Glomerular endothelial cell (primary cell): ENCODE measurements at places on chromosomes 6 and 20. TPM values are rescaled to one million over a fixed set of nuclear protein-coding genes. Genes with fewer than 3 reads are reported as not detected.

GRCh38 chr6:155157101-155157500 is 106.7 kb upstream of the CLDN20 start:
- no peak for DNase-seq

DNA sequence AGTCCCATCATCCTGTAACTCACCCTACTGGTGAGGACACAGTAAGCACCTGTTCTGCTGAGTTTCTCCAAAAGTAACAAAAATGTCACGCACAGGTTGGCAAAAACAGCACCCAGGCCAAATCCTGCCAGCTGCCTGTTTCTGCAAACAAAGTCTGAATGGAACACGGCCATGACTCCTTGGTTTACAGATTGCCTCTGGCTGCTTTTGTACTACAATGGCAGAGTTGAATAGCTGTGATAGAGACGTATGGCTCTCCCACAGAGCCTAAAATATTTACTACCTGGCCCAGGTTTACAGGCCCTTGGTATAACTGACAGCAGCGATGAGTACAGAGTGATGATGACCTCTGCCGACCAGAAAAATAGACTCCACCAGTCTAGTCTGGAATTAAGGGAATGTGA is 52.6 kb downstream of the CNKSR3 start:
- DNase-seq, result no peak

GRCh38 chr20:1173698-1174097 is 11.1 kb downstream of the TMEM74B start:
- DNase-seq, result no peak

DNA sequence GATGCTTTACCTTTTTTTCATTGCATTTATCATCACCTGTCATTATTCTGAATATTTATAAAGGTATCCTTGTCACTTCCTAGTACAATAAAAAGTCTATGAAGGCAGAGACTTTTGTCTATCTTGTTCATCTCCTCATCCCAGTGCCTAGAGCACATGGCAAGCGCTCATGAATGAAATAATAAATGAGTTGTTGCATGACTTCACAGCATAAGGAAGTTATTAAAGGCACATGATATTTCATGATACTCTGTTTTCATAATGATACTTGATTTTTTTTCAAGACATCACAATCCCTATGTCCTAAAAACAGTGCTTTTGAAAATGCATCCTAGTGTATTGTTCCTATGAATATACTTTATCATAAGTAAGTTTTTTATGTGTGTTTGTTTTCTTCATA is 310.6 kb upstream of the RSPO3 start:
- no peak for DNase-seq

Gene PRND
- 3.7 and 67.7 TPM in 2 replicates for total RNA-seq
